Stimulated activated CD8-positive, alpha-beta memory T cell treated with anti-CD3 and anti-CD28 coated beads, Interleukin-7, amount 100 ng/mL, for 1 hour (primary cell): ENCODE measurements at places on chromosomes 13 and 19.
A peak's percentile ranks its signal among the peaks of the same experiment; 100 is the strongest.

GRCh38 chr13:42673677-42674076 lies 99.7 kb downstream of the TNFSF11 start:
- DNase-seq = no peak

GRCh38 chr19:18291590-18292461 lies 10.4 kb upstream of the JUND start:
- DNase-seq = peak; percentile 65

GRCh38 chr19:50479761-50480251 lies 3.2 kb upstream of the GARIN5A start:
- no peak for DNase-seq

GRCh38 chr13:97436845-97437244 lies 2.9 kb downstream of the RAP2A start:
- no peak for DNase-seq

DNA sequence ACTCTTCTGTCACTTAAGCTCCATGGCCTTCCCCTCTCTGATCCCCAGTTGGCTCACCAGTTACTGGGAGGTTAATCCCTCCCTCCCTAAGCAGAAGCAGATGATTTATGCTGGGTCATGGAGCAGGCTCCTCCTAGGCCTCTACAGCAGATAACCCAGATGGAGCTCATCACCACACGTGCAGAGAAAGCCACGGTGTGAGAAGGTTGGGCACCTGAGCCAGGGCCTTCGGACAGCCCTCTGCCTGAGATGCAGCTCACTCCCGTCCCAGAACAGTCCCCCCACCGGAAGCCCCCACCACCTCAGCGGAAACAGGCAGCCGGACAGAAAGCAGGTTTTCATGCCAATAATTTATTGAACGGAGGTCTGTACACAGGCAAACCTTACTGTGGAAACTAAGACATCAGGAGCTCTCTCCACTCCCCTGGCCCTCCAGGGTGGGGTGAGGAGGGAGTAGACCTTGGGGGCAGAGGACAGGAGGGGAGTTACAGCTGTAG lies 9.8 kb downstream of the ZNF526 start:
- no peak for DNase-seq
